ENCODE measurements at places on chromosomes 16 and 17. TPM values are rescaled to one million over a fixed set of nuclear protein-coding genes. Genes with fewer than 3 reads are reported as not detected.

Gene TMC5
- total RNA-seq, result 1.1 TPM

Gene MYL4
- total RNA-seq, result 2.5 TPM

DNA sequence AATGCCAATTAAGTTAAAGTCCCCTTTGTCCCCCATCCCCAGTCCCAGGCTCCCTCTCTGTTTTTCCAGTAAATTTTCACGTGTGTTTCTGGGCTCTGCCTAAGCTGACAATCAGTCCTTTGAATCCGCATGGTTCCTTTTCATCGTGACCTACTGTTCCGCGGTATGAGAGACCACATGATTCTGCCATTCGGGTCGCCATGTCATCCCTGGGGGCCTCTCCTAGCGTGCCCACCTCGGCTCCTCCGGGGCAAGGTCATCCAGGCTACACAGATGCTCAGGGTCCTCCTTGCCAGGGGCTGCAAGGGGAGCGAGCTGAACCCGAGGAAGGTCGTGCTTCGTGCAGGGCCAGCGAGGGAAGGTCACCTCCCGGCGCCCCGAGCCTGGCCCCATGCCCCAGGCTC lies 157.6 kb downstream of the RAB11FIP4 start:
- DNase-seq, result no peak

- DNase-seq, result no peak
Measured at GRCh38 chr16:89482150-89482816, 8.1 kb downstream of the ANKRD11 start.

DNA sequence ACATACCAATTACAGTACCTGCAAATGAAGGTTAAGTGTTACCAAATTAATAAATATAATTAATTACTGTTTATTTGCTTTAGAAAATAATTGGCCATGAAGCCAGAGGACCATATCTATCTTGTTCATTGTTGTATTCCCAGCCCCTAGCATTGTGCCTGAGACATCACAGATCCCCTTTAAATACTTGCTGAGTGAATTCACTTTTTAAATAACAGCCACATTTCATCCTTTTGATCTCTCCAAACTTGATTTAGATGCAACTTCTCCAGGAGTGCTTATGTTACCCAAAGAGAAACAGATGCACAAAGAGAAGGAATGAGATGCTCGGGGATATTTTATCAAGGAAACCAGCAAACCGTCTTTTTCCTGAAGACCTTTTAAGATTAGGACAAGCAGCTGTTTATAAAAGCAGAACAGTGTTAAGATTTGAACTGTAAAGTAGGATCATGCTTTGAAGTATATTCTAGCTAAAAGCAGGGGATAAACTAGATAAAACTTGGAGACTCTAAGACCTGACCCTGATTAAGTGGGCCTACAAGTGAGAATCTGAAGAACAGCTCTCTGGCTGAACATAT lies 66.3 kb downstream of the CHD9 start:
- no peak for DNase-seq

GRCh38 chr17:61399131-61400065 lies at the start of gene TBX2:
TBX2 (plus strand) TSS chr17:61399843; CDS start chr17:61400177, 334 bp downstream.
- DNase-seq, result no peak

DNA sequence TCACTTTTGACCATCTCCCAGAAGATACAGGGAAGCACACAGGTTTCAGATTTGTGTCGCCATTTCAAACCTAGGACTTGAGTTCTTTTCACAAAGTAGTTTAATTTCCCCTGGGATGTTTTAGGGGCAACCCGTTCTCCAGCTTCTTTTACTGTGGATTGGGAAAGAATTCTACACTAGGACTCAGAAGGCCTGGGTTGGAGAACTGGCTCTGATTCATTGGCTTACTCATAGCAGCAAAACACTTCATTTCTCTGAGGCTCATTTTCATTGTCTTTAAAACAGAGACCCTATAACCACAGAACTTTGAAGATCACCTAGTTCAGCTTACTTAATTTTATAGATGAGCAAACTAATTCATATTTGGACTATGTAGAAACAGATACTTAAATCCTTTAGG lies 175.9 kb upstream of the SALL1 start:
- no peak for DNase-seq

DNA sequence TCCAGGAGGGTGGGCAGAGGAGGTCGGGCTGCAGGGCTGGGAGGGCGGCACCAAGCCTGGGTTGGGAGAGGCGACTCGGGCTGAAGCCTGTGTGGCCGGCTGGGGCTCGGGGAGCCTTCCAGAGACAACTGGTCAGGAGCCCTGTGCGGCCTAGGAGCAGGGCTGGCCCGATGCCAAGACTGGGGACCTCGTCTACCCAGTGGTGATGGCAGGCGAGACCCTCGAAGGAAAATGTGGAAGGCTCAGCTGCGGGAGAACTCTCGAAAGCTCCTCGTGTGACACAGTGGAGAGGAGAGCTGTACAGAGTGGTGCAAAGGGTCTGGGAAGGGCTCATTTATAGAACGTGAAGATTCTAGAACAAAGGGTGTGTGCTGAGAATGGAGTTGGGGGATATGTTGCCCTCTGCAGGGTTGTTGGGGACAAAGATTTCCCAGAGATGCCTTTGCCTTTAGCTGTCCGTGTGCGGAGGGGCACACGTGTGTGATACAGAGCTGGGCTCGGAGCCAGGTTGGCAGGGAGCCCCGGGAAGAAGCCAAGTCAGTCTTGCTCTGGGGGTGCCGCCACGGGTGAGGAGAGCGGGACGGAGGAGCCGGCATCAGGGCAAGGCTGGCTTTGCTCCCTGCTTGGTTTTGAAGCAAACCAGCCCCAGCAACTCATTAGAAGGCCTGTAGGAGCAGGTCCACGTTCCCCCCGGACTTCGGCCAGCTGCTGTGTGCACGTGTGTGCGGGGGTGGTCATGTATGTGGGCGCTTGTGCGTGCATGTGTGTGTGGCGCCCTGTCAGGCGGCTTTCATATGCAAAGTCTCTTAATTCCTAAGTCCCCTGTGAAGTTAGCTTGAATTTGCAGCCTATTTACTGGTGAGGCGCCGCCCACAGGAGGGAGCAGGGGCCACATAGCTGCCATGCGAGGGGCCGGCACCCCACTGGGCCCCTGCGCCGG lies 132.4 kb upstream of the CHMP6 start:
- DNase-seq, result peak; percentile 54

GRCh38 chr17:540631-541030 lies 174.0 kb downstream of the VPS53 start:
- DNase-seq, result no peak

DNA sequence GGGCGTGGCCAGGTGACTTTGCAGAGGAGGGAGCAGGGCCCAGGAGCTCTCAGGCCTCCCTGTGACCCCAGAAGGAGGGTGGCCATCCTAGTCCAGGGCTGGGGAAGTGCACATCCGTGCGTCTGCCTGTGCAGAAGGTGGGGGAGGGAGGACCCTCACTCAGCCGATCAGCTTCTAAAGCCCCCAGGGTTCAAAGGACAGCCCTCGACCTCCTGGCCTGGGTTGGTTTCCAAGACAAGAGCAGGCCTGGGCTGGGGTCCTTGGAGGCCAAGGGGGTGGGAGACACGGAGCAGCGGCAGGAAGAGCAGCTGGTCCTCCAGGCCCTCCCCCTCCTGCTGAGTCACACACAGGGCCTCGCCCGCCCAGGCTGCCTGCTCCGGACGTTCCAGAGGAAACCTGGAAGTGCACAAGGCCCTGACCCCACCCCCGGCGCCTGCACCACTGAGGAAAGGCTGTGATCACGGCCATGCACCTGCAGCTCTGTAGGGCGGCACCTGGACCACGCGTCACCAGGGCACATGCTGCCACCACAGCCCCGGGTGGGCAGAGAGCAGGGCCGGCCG lies 67.1 kb upstream of the ZNF469 start:
- no peak for DNase-seq

- no peak for DNase-seq
Measured at GRCh38 chr17:42560246-42560645, 1.7 kb upstream of the COASY start.

DNA sequence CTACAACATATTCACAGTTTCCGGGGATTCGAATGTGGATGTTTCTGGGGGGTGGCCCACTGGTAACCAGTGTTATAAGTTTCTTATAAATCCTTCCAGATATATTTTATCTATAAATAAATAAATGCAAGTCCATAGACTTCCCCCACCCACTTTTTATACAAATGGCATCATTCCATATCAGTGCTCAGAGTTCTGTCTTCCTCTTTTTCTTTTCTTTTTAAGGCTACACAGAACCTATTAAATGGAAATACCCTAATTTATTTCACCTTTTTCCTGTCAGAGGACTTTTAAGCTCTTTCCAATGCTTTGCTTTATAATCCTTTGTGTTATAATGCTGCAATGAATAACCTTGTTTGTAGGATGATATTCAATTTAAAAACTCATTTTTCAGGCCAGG lies 3.8 kb downstream of the LGALS9 start:
- DNase-seq, result no peak
